NCI-H1417 treated with DMSO at 0.1 percent for 48 hours (cell line): ENCODE measurements at places on chromosomes 13 and 19.

- no peak for DNase-seq
Measured at GRCh38 chr13:41562541-41563178, 105.3 kb downstream of the RGCC start.

DNA sequence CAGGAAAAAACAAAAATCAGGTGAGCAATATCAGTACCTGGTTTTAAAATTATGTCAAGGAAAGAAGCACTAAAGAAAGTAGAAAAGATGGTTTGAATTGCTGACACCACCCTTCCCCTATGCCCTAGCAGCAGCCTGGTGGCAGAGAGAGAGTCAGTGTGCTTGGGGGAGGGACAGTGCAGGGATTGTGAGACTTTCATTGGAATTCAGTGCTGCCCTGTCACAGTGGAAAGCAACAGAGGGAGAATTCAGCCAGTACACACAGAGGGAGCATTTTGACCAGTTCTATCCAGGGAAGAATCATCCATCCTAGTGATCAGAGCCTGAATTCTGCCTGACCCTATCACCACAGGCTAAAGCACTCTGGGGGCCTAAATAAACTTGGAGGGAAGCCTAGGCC, 222.4 kb upstream of the PCDH17 start:
- DNase-seq: no peak

DNA sequence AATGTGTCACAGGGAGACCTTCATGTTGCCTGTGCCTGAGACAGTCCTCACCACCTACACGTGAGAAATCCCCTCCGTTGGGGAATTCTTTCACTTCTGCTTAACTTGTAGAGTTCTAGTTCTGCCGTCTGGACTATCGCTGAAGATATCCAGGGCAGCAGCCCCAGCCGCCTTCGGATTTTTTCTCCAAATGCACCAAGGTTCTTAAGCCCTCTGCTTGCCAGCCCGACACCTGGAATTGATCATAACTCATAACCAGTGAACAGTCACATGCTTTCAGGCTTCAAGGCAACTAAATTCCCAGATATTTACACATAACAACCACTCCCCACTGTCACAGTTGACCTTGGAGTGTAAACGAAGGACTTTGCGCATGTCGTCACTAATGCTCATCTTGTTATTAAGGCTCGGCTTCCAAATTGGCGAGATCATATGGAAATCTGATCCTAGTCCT, 114.4 kb downstream of the RAB20 start:
- no peak for DNase-seq

DNA sequence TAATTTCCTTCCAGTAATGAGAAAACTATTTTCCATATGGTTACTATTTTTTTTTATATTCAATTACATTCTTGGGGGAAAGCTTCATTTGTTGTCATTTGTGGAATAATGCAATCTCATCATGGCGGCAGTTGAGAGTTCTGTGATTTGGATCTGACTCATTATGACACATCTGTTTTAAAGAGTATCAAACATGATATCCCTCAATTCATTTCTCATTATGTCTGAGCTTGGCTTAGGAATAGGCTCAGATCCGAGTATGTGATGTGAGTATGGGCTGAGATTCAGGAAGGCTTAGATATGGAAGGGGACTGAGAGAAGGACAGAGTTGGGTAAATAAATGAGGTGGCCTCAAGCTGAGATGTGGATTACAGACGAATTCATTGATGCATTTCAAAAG, 64.4 kb downstream of the POSTN start:
- no peak for DNase-seq

- no peak for DNase-seq
Measured at GRCh38 chr13:93589788-93590187, 363.2 kb downstream of the GPC6 start.

GRCh38 chr19:38654628-38655055, 7.2 kb downstream of the ACTN4 start:
- no peak for DNase-seq

GRCh38 chr19:6768236-6768785, 1.1 kb upstream of the SH2D3A start:
- DNase-seq: no peak

- DNase-seq: no peak
Measured at GRCh38 chr13:78660495-78660857, 1.5 kb upstream of the OBI1 start.

- no peak for DNase-seq
Measured at GRCh38 chr13:55410398-55411330, 1730.1 kb upstream of the PRR20A start.

DNA sequence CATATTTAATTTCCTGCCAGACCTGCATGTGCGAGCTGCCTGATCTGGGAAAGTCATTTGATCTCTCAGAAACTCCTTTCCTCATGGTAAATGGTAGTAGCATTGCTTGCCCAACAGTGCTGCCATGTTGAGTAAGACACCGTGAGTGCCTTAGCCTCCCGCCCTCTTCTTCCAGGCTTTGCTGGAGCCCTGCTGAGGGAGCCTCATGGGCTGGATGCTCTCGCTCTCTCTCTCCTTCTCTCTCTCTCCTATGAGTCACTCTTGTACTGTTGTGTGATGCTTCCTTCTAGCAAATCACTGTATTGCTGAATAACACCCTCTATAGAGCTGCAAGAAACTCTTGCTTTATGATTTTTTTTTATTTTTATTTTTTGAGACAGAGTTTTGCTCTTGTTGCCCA, 365.5 kb downstream of the UQCRFS1 start:
- no peak for DNase-seq

DNA sequence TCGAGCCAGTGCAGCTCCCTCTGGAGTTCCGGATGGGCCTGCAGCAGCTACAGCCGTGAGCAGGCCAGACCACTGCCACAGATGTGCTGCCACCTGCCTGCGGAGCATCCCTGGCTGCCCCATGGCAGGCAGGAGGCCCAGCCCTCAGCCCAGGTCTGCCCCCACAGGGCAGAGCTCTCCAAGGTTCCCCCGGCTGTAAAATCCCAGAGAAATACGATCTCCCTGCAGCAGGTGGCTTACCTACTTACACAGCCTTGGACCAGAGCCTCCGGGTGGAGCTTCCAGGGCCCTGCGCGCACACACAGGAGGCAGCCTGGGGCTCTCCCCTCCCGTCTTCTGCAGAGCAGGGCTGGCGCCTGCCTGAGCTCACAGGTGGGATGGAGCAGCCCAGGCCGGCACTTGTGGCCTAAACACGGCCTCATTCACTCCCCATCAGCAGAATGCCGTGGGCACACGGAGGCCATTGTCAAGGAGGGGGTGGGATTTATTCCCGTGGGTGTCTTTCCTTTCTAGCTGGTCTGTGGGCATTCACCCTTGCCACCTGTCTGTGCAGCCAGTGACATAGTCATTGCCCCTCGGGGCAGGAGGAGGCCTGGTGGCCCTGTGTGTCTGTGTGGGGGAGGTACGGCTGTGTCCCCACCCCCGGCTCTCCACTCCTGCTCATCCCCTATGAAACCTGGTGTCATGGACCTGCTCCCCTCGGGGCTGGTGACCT, 118.0 kb downstream of the KDM4B start:
- DNase-seq: peak; percentile 54

- DNase-seq: no peak
Measured at GRCh38 chr19:40442328-40443130, 1.6 kb downstream of the SERTAD3 start.

DNA sequence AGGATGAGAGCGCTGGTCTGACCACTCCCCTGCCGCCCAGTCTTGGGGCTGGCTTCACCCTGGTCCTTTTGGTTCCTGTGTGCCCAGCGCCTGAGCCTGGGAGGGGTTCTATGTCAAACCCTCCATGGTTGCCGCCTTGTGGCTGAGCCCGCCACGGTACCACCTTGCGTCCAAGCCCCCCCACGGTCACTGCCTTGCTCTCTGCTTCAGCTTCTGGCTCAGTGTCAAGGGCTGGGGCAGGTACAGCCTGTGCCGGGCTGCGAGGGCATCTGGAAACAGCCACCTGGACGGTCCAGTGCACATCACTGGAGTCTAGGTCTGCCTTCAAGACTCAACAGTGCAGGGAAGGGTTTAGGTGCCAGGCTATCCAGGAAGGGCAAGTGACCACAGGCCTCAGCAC, 14.3 kb upstream of the GALP start:
- no peak for DNase-seq

- no peak for DNase-seq
Measured at GRCh38 chr13:80458543-80458942, 117.6 kb upstream of the SPRY2 start.

- no peak for DNase-seq
Measured at GRCh38 chr19:27846944-27847343, 1366.0 kb downstream of the UQCRFS1 start.

- no peak for DNase-seq
Measured at GRCh38 chr19:17333611-17334413, 843 bp downstream of the ANO8 start.

GRCh38 chr19:7877249-7877836, 3.2 kb upstream of the PRR36 start:
- no peak for DNase-seq

GRCh38 chr13:74250738-74251190, 116.6 kb upstream of the KLF12 start:
- no peak for DNase-seq

- no peak for DNase-seq
Measured at GRCh38 chr19:32666084-32666483, 8.9 kb downstream of the ANKRD27 start.

DNA sequence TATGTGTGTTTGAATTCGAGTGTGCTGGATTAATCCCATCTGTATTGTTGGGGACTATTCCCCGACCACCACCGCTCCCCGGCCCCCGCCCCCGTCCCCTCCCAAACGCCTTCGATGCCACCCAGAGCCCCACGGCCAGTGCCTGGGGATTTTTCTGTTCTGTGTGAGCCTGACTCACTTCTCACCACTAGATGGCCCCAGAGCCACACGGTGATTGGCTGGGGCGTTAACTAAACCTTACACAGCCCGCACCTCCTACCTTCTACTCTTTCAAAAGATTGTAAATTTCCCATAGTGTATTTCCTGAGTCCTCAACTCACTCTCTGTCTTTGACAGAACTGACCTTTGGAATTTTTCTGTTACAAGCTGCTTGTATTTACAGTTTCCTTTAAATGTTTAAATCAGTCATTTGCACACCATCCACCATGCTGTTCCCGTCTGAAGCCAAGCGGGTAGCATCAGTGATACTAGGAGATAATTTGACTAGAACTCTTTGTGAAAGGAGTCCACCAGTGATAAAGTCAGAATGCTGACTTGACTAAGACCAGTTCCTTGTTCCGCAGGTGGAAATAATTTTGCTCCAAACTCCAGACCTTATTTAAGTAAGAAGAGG, 61.4 kb downstream of the RFX2 start:
- DNase-seq: peak; percentile 49

DNA sequence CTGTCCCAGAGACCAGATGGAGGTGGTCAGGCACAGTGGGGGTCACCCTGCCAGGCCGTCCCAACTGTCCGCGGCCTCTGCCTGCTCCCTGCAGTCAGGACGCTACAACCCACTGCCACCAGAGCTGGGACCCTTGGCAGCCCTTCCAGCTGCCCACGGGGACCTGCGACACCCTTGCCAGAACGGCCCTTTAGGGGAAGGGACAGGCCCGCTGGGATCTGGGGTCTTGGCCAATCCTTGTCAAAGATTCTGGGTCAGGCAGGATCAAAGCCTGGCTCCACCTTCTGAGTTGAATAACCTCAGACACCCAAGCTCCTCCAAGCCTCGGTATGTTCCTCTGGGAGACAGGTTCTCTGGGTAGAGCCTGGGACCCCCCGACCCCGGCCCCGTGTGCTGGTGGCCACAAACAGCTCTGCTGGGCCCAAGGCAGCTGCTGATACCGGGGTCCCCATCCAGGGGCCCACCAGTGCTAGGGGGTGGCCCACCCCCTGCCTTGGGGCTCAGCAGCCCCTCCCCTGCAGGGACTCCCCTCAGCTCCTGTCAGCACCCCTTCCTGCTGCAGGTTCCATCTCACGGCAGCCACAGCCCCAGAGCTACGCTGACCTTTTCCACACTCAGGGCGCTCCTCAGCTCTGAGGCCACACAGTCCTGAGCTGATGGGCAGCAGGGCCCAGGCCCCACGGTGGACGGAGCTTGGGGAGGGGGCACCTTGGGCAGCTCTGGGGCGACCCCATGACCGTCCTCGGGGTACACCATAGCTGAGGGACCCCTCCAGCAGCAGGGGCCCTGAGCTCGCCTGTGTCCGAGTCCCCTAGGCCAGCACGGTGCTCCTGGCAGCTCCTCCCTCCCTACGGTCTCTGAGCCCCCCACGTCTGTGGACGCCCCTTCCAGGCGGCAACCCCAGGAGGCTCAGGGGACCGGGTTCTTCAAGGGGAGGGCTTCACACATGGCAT, 18.4 kb downstream of the SBNO2 start:
- DNase-seq: no peak

GRCh38 chr13:112007191-112007590, 59.8 kb upstream of the SOX1 start:
- DNase-seq: no peak

DNA sequence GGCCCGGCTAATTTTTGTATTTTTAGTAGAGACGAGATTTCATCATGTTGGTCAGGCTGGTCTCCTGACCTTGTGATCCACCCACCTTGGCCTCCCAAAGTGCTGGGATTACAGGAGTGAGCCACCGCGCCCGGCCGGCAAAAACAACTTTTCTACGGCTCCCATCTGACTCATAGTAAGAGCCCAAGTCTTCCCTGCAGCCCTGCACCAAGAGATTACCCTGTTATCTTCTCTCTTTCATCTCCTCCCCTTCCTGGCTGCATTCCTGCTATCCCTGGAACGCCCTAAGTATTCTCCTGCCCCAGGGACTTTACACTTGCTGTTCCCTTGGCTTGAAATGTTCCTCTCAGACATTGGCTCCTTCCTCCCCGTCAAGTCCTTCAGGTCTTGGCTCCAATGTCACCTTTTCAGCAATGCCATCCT, 6.6 kb downstream of the AP2S1 start:
- DNase-seq: no peak

- no peak for DNase-seq
Measured at GRCh38 chr19:50882188-50882587, 8.9 kb downstream of the KLK2 start.

- DNase-seq: no peak
Measured at GRCh38 chr13:102461302-102461701, 59.5 kb upstream of the FGF14 start.

GRCh38 chr19:42480335-42481095, 37.8 kb upstream of the CXCL17 start:
- no peak for DNase-seq

DNA sequence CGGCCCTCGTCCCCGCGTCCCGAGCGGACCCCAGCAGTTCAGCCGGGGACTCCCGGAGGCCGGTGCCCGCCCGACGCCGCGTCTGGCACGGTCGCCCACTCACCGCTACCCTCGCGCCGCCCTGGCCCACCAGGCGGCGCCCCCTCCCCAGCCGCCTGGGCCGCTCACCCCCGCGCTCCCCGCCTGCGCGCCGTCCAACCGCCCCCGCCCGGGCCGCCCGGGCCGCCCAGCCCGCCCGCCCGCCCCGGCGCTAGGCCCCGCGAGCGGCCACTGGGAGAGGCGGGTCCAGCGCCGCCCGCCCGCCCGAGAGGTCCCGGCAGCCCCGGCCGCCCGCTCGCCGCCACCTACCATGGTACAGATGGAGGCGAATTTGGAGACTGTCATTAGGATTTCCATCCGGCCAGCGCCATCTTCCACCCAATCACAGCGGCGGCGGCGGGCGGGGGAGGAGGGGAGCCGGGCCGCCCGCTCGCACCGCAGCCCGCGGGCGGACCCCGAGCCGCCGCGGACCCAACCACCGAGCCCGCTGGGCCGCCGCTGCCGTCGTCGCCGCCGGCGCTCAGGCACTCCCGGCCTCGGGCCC, at the start of gene USP12:
TSS of gene USP12 (minus strand) at position 568 of the 583 bp plus-strand sequence. CDS start at position 396, 172 bp downstream.
- DNase-seq: no peak

- no peak for DNase-seq
Measured at GRCh38 chr19:11125994-11126685, 29.4 kb downstream of the SPC24 start.
